Hematopoietic multipotent progenitor cell treated with erythropoietin and hydrocortisone succinate and interleukin-3 and kit ligand, for 8 days (in vitro differentiated cells): ENCODE measurements at places on chromosomes 4 and X.
A peak's percentile ranks its signal among the peaks of the same experiment; 100 is the strongest.

DNA sequence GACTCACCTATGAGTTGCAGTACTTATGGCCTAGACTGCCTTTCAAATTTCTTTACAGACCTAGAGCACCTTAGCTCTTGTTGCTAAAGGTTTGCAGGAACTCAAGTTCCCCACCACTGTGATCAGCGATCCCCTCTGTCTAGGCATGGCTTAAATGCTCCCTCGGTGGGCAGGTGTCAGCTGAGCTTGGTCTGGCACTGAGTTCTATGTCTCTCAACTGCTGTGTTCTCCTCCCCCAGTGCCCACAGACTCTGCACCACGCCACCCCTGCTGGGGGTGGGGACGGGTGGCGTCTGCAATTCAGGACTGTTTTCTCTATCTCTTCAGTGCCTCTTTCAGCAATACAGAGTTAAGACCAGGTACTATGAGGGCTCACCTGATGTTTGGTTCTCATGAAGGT, 30.5 kb downstream of the TMEM271 start:
- DNase-seq: no peak

GRCh38 chr4:73208376-73208775, 50.2 kb downstream of the ANKRD17 start:
- no peak for DNase-seq

DNA sequence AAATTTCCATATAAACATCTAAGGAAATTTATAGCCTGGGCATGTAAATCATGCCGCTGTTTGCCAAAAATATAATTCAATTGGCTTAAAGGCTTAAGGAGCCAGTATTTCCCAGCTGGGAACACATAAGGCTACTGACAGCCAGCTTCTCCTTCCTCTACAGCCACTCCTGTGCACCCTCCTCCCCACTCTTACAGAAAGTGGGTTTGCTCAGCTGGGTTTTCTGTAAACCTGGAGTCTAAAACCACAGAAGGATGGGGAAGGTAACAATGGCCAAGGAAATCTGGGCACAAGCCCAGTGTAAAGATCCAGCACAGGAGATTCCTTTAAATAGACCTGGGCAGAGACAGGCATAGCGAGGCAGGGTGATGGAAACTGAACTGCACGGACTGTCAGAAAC, 18.5 kb downstream of the ACSL1 start:
- no peak for DNase-seq

DNA sequence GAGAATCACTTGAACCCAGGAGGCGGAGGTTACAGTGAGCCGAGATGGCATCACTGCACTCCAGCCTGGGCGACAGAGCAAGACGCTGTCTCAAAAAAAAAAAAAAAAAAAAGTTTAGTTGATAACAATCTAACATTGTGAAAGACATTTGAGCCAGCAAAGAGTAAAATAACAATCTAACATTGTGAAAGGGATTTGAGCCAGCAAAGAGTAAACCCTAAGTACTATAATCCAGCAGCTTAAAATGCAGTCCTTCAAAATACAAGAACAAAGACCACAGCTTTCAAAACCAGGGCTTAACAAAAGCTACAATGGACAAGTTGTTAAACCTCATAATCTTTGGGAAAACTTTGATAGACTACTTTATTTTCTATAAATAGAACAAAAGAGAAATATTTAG, 16.9 kb downstream of the MFAP3L start:
- DNase-seq: no peak

DNA sequence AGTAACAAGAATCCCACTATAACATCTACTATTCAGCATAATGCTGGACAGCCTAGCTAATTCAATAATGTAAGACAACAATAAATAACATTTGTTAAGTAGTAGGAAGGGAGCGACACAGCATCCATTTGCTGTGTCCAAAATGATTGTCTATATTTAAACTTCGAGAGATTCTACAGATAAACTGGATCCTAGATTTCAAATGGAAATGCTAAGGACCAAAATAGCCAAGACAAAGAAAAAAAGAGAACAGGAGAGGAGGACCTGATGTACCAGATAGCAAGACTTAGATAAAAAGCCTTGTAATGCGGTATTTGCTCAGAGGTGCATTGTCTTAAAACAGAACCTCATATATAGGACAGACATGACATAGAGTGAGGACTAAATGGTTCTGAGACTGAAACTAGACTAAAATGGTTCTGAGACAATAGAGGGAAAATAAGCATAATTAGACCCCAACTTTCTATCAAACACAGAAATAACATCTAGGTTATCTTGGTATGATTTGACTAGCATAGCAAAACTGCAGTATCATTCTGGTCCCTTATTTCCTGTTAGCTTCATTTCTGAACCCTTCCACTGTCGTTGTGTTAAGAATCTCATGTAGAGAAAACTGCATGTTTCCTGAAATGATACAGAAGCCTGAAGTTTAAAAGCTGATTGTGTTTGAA, 3.8 kb downstream of the HPGDS start:
- peak; percentile 37 for DNase-seq

GRCh38 chr4:123580981-123581664, 184.5 kb downstream of the SPRY1 start:
- DNase-seq: no peak

GRCh38 chrX:11589641-11590040, 76.1 kb downstream of the ARHGAP6 start:
- DNase-seq: no peak

GRCh38 chr4:71470524-71470923, 131.7 kb downstream of the SLC4A4 start:
- no peak for DNase-seq

- DNase-seq: no peak
These were observed 425.8 kb upstream of the PABPC4L start for GRCh38 chr4:134627366-134627765.

DNA sequence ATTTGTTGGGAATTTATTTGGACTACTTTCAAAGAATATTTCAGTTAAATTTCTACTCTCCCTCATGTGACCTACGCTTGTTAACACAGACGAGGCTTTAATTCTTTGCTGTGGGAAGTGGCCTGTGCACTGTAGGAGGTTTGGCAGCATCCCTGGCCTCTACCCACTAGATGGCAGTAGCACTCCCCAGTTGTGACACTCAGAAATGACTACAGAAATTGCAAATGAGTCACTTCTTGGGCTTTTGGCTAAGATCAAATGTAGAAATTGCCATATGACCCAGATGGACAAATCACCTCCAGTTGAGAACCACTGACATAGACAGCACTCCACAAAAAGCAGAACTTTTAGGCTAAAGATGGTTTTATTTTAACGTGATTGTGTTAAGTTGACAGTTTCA, 22.1 kb downstream of the PIR start:
- peak; percentile 81 for DNase-seq

DNA sequence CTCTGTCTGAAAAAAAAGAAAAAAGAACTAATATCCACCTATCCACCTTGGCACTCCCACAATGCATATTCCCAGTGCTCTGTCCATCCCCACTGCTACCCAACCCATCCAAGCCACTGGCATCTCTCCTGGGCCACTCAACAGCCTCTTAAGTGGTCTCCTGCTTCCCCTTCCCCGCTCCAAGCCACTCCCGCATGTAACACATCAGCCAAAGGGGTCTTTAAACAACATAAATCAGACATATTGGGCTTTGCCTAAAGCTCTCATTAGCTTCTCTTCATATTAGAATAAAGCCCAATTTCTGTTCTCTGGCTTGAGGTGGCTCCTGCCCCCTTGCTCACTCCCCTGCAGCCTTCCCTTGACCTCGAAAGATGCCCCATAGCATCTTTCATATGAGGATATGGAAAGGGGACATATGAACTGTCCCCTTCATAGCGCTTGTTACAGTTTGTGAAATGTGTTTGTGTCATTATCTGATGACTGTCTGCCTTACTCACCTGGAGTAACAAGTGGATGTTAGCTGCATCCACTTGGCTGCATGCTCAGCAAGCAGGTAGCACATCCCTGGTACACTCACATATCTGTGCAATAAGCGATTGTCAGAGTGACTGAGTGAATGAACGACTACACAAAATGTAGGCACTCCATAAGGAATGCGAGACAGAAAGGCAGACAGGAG, 3.1 kb downstream of the BLOC1S4 start:
- DNase-seq: no peak

DNA sequence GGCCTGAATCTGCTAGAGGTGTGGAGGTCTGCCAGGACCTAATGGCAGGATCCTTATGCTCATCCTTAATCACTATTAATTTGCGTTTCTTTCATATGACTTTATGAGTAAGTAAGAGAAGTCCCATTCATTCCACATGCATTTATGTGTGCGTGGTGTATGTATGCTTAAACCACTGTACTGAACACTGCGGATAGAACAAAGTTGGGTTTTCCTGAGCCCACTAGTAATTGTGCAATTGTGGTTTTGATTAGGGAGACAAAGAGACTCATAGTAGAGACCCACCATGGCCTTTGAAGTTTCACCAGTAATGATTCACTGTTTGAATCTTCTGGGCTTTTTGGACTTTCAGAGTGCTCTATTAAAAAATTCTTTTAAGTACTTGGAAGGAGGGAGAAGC, 498.5 kb upstream of the DIPK2B start:
- DNase-seq: no peak

DNA sequence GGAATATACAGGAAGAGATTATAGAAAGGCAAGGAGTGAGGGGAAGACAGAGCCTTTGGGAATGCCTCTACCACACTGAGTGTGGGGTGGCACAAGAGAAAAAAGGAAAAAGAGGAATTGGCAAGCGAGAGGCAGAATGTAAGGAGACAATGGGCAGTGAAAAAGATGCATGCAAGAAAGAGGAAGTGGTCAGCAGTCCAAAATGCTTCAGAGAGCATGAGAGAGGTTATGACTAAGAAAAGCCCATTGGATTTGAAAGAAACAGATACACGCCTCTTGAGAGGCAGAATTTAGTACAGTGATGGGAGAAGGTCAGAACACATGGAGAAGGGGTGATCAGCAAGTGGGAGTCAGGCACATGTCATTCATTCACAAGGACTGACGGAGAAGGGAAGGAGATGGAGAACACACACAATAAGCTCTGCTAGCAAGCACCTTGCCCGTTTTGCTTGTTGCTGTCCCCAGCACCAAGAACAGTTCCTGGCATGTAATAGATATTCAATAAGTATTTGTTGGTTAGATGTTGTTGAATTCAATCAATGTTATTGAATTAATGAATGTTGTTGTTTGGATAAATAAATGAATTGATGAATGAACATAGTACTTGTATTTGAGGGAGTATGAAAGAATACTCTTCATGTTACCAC, 6.3 kb downstream of the DCHS2 start:
- no peak for DNase-seq

DNA sequence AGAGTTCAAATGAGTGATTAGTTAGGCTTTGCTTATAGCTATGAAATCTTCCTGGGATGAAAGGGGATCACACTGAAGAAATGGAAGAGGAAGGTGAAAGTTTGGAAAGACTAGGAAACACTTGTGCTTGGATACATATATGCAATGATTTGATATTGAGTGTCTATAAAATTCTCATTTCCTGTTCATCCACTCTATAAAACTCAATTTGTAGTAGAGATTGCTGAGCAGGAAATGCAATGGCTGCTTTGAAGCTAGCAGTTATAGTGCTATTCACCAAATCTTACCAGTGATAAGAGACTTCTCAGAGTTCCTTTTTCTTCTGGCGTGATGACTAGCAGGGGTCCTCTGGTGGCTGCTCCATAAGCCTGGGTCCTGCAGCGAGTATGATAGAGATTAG, 128.1 kb upstream of the HPF1 start:
- DNase-seq: no peak

DNA sequence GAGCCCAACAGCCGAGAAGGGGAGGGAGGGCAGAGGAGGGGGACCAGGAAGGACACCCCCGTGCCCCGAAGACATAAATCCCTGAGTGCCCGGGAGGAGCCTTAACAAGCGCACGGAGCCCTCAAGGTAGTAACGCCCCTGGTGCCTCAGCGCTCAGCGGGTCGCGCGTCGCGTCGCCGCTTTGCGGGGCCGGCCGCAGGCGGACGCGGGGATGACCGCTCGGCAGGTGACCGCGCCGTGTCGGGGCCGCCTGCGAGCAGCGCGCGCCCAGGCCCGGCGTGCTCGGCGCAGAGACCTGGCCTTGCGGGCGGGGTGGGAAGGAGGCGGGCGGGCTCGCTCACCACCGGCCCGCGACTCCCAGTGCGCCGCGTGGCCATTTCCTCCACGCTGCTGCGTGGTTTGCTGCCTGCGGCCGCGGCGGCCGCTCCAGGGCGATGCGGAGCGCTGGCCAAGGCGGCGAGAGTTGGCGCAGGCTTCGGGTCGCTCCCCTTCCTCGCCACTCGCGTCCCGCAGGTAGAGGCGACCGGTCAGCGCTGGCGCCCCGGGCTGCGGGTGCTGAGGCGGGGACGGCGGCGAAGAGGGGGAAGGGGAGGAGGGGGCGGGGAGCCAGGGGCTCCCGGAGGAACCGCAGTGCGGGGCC, 632 bp downstream of the CCSER1 start:
- DNase-seq: no peak
